Activated naive CD4-positive, alpha-beta T cell treated with anti-CD3 and anti-CD28 coated beads for 36 hours (primary cell): ENCODE measurements at places on chromosomes 7 and 10. TPM values are rescaled to one million over a fixed set of nuclear protein-coding genes. Genes with fewer than 3 reads are reported as not detected.

Gene SLC16A12
- not detected for total RNA-seq

Gene SVIL
- total RNA-seq, result 7.0 TPM

GRCh38 chr10:28317760-28318159, 14.9 kb upstream of the MPP7 start:
- H3K4me1 ChIP-seq, result peaks cover 11% of the 10 kb centered on the region
- no peaks in the 10 kb centered on the region for H3K27me3 ChIP-seq
- H3K4me3 ChIP-seq, result no peak overlapping the region
- H3K27ac ChIP-seq, result no peak overlapping the region

- no peak for DNase-seq
- H3K4me1 ChIP-seq, result peaks cover 14% of the 10 kb centered on the region
- H3K36me3 ChIP-seq, result peaks cover under 1% of the 10 kb centered on the region
- H3K27ac ChIP-seq, result no peak overlapping the region
Observed at GRCh38 chr7:157507987-157508386, 171.2 kb downstream of the DNAJB6 start.

DNA sequence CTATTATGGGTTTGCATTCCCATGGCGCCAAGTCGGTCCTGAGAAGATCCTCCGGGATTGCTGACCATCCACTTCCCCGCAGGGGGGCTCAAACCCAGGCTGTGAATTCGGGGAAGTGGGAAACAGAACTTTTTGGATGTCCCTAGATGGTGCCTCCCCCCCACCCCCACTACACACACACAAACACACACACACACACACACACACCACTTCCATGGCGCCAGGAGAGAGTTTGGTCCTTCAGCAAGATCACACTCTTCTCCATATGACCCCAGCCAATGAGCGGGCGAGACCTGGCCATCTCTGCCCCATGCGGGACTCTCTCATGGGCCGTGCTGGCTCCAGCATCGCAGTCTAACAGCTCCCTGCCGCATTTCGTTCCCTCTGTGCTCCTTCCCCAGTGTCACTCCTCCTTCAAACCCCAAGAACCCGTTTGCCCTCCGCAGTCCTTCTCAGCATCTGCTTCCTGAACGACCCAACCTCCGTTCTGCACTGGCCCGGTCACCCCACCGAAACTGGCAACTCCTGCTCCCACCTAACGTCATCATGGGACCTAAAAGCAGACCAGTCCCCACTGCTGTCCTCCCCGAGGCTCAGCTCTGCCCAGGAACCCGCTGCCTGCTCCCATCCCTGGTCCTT, 32.1 kb upstream of the TNRC18 start:
- no peaks in the 10 kb centered on the region for H3K27me3 ChIP-seq
- H3K4me3 ChIP-seq, result no peak overlapping the region
- no peaks in the 10 kb centered on the region for H3K36me3 ChIP-seq
- H3K27ac ChIP-seq, result no peak overlapping the region
- no peaks in the 10 kb centered on the region for H3K4me1 ChIP-seq

DNA sequence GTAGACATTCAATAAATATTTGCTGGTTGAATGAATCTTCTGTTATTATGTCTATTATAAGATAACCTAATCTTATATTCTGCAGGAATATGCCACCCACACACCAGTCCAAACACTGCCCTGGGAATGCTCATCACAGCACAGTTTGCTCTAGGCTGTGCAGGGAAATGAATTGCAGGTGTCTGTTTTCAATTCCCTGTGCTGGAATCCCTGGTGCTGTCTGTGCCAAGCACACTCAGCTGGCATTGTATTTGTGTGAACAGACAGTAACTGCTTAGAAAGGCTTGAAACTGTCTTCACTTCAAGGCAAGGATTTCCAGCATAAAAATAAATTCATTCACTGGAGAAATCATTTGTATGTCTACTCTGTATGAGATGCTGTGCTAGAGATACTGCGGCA, 20.2 kb downstream of the ATOH7 start:
- no peak overlapping the region for H3K27ac ChIP-seq
- no peak overlapping the region for H3K4me3 ChIP-seq
- H3K27me3 ChIP-seq, result no peaks in the 10 kb centered on the region
- no peak for DNase-seq
- no peaks in the 10 kb centered on the region for H3K36me3 ChIP-seq

DNA sequence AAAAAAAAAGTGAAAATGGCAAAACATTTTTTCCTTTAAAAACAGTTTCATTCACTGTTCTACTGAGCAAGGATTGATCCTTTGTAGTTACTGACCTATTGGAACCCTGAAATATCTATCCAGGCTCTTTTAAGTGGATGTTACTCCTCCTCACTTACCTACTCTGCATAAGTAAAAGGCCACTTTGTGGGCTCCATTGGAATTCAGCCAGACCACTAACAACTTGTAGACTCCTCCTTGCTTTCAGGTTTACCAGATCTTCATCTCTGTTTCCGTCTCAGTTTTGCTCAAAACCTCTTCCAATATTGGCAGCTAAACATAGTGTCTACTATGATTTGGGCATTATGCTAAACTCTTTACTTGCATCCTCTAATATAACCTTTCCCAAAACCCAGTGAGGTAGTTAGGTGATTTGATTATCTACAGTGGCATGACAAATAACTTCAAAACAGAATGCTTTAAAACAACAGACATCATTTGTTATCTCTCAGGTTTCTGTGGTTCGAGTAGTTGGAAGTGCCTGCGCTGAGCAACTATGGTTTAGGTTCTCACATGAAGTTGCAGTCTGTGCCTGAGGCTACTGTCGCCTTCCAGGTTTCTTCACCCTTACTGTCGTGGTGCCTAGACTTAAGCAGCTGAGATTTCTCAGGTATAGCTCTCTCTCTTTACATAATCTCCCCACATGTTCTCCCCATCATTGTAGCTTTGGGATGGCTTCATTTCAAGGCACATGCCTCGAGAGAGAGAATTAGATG, 698.2 kb downstream of the REEP3 start:
- H3K36me3 ChIP-seq, result no peaks in the 10 kb centered on the region
- no peaks in the 10 kb centered on the region for H3K4me1 ChIP-seq
- H3K4me3 ChIP-seq, result no peak overlapping the region
- no peaks in the 10 kb centered on the region for H3K27me3 ChIP-seq
- no peak for DNase-seq
- H3K27ac ChIP-seq, result no peak overlapping the region
